ENCODE measurements at places on chromosomes 13 and 19.
A peak's percentile ranks its signal among the peaks of the same experiment; 100 is the strongest.

DNA sequence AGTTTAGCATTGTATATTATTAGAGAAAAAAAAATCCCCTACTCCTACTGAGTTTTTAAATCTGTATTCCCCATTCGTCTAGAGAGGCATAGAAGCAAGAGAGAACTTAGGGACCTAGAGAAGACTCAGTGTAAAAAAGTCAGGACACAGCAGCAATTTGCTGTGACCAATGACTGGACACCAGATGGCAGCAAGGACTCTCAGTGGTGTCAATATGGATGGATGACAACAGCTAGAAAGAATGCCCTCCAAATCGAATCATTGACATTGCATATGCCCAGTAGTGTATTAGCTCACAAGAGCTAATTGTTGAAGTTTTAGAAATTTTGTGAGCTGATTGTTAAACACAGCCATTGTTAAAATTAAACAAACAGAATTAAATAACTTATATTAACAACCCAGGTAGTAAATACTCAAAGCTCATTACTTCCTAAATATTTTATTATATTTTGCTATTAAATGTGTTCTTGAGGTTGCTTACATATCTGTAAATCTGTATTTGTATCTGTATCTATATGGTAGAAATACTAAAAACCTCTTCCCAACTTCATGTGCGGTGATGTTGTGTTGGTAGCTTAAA lies 43.9 kb downstream of the SIAH3 start:
- DNase-seq = peak; percentile 54

DNA sequence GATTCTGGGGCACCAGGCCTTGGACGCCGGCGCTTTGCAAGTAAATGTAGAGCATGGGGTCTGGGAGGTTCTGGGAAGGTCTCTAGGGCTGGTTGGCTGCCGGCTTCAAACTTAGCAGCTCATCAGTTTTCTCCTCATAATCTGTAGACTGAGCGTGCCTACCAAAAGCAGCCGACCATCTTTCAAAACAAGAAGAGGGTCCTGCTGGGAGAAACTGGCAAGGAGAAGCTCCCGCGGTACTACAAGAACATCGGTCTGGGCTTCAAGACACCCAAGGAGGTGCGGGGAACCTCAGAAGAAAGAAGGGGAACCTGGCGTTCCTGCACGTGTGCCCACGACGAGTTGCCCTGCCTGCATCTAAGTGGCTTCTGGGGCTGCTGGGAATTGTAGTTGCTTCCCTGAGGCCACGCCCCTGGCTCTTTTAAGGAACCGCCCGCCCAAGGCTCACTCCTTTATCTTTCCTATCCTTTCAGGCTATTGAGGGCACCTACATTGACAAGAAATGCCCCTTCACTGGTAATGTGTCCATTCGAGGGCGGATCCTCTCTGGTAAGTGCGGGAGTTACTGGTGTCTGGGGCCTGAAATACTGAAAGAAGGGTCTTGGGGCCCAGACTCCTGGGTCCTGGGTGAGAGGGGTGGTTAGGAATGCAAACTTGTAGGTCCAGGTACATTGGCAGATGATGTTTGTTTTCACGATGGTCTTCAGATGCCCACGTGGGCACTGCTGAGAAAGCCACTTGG lies 984 bp downstream of the RPS11 start:
- DNase-seq = peak; percentile 64

DNA sequence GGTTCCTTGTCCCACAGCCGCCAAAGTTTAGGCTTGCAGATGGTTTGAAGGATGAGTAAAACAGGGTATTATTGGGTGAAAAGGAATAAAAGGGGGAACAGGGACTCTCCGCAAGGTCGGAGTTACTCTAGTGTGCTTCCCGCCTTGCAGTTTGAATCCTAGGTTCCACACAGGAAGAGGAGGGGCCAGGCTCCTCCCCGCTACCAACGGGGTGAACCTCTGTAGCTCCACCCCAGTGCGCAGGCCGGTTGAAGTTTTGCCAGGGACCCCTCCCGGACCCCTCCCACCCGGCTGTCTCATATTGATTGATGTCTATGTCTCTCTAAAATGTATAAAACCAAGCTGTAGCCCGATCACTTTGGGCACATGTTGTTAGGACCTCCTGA lies 11.6 kb upstream of the GTF2F2 start:
- DNase-seq = no peak

GRCh38 chr19:54928299-54928698 lies 19.0 kb downstream of the NLRP7 start:
- DNase-seq = no peak

DNA sequence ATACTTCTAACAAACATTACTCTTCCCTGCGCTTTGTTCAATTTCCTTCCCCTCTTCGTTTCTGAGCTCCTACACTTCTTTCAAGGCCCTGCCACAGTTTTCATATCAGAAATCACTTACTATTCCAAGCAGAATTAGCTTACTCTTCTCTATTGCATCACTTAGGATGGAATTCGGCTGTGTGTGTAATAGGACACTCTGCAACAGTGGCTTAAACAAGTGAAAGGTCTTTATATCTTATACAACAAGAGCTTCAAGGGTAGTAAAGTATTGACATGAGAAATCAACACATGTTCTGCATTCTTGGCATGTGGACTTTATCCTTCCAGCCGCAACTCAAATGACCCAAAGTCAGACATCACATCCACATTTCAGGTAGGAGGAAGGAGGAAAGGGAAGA lies 279.6 kb downstream of the PCDH20 start:
- DNase-seq = no peak

- DNase-seq = no peak
Measured at GRCh38 chr13:73987618-73988017, 146.6 kb downstream of the KLF12 start.

DNA sequence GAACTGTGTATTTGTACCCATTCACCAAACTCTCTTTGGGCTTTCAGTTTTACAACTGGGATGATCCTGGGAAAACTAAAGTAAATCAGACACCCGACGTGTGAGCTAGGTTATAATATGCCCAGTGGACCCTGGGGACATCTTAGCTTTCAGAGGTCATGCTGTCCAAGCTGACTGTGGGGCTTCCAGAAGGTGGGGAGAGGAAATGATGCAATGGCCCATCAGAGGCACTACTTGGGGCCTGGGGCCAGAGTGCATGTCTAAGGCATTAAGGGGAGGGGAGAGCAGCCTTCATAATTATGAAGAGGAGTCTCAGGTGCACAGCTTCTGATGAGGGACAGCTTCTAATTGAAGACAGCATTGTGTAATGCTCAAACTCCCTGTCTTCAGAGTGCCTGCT lies 30.9 kb downstream of the ALOX5AP start:
- no peak for DNase-seq

- DNase-seq = no peak
Measured at GRCh38 chr19:18119717-18120105, 22.1 kb downstream of the MAST3 start.

- no peak for DNase-seq
Measured at GRCh38 chr13:21225082-21225481, 48.6 kb downstream of the MRPL57 start.
